ENCODE measurements at places on chromosomes 1 and 21. TPM values are rescaled to one million over a fixed set of nuclear protein-coding genes. Genes with fewer than 3 reads are reported as not detected.

The TEDDM1 gene
- polyA plus RNA-seq: 0.09 TPM

The FCAMR gene
- polyA plus RNA-seq: 7.0 TPM

The FAM167B gene
- polyA plus RNA-seq: 8.4 TPM

The C8B gene
- not detected for polyA plus RNA-seq

The CHD5 gene
- polyA plus RNA-seq: 0.40 TPM

The FCGR3A gene
- 1.6 TPM for polyA plus RNA-seq

The LRRC39 gene
- polyA plus RNA-seq: 3.8 TPM

The CXADR gene
- 43.8 TPM for polyA plus RNA-seq

The TDRKH gene
- polyA plus RNA-seq: 8.5 TPM

Data from right renal pelvis (tissue), 4 donors.